ENCODE measurements at places on chromosomes 12 and 14.
A peak's percentile ranks its signal among the peaks of the same experiment; 100 is the strongest.

DNA sequence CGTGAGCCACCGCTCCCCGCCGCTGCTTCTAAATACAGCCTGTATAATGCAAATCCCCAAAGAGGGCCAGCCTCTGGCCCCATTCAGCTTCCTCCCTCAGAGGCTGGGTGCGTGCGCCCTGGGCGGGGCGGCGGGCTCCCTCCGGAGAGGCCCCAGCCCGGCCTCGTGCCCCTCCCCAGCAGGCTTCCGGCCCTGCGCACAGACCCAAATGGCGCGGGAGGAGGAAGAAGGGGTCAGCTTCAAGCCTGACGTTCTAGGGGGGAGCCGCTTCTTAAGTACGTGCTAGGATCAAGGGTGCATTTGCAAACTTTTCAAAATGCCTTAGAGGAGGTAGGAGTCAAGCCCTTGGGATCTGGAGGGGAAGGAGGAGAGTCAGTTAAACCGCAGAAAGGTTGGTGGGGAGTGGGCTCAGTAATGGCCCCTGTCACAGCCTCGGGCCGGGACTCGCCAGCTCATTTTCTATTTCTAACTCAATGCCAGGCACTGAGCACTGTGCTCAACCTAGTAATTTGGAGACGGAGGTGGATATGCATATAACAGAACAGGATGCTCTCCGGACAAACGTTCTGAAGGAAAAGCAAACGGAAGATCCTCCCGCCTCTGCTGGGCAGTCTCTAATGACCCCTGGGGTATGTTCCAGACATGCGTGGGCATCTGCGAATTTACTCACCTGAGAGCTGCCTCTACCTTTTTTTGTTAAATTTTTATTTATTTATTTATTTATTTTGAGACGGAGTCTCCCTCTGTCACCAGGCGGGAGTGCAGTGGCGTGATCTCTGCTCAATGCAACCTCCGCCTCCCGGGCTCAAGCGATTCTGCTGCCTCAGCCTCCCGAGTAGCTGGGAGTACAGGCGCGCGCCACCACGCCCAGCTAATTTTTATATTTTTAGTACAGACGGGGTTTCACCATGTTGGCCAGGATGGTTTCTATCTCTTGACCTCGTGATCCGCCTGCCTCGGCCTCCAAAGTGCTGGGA, 32.3 kb downstream of the NINJ2 start:
- peak; percentile 72 for DNase-seq

GRCh38 chr14:75092698-75093097, 23.3 kb downstream of the ZC2HC1C start:
- DNase-seq = no peak

DNA sequence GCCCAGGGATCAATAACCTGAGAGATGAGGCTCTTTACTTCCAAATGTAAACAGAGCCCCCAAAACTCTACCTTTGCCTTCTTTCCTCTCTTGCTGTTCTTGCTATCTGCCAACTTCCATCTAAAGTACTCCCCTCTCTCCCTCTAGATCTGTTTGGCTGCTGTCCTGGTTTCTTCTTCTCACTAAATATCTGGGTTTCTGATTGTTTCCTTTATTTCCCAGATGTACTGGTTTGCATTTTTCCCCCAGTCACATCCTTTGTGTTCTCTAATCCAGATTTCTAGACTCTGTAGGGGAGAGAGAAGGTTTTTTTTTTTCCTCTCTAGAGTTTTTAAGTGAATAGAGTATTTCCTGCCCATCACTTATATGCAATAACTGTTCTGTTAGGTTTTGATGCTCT, 7.1 kb upstream of the SALL2 start:
- no peak for DNase-seq

DNA sequence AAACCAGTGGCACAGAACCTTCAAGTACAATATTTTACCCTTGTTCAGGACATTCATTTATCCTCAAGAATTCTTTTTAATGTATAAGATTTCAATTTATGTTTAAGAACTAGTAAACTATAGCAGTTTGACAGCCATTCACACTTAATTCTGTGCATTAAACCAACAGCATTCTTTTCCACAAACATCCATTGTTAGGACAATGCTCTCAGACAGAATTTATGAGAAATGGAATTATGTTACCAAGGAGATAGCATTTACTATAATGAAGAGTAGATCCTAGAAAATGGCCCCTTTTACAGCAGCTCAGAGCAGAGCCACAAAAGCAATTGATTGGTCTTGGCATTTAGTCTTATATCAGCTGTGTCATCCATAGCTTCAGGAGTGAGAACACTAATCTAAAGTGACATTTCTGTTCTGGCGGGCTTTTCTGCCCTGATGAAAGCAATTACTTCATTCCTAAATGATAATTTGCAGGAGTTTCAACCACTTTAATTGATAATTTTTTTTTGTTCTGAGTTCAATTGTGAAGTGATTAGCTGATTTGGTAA, 268.9 kb downstream of the NPAS3 start:
- DNase-seq = no peak

GRCh38 chr12:126601184-126602170, 1536.2 kb downstream of the AACS start:
- DNase-seq = no peak

- DNase-seq = no peak
These were observed 10.2 kb upstream of the YARS2 start for GRCh38 chr12:32765906-32766305.

DNA sequence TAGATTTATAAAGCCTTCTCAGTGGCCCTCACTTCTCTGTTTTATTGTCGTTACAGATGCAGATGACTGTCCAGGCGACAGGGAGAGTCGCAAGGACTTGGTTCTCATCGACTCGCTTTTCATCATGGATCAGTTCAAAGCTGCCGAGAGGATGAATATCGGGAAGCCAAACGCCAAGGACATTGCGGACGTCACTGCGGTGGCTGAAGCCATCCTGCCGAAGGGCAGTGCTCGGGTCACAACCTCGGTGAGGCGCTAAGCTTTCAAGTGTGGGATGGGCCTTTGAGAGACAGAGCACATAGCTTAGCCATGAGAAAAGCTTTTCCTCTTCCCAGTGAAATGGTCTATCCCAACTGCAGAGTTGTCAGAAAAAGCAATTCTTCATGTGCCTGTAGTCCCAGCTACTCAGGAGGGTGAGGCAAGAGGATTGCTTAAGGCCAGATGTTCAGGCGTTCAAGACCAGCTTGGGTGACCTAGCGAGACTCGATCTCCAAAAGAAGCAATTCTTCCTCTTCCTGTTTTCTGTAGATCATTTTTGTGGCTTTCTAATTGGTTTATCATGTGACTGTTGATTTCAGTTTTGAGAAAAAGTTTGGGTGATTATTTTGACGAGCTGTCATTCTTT, 56.4 kb downstream of the EP400 start:
- DNase-seq = no peak

GRCh38 chr12:23944067-23944466, 5.4 kb downstream of the SOX5 start:
- no peak for DNase-seq

DNA sequence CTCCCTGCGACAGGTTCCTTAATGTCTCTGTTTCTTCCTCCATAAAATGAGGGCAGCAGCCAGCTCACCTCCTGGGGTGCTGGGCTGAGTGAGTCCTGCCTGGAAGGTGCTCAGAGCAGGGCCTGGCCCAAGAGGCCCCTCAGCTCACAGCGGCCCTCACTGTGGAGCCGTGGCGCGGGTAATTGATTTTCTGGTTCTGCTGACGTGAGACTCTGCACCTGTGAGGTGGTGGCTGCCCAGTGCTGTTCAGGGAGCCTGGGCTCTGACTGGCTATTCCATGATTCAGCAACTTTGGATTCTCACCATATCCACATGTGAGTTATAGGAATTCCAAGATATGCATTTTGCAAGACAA, 266.6 kb downstream of the ADGRD1 start:
- DNase-seq = no peak

- DNase-seq = no peak
These were observed 234.4 kb upstream of the FKBP4 start for GRCh38 chr12:2560356-2560755.

GRCh38 chr12:51374361-51374760, 16.8 kb downstream of the GALNT6 start:
- no peak for DNase-seq

DNA sequence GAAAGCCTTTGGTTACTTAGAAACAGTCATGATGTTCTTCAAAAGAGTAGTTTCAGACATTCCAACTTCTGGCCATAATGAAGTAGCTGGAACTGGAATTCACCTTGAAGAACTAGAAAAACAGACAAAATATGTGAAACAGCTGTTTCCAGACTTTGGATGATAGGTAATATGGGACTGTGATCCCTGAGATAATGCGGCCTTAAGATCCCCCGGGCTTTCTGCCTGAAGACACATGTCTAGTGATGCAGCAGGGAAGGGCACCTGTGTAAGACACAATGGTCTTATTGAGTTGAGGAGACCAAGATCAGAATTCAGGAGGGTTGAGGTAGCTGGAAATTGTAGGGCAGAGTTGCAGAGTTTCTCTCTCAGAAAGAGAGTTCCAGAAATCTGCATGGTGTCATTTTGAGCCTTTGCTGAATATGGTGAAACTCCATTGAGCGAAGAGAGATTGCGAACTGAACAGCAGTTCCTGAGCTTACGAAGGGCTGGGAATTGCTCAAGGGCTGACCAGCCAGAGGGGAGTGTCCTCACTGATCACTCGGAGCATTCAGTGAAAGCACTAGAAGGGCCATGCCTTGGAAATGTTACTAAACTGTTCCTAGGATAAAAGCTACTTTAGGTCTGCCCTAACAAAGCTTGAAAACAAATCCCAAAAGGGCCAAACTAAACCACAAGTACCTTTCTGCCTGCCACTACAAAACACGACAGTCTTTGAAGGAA, 41.7 kb upstream of the FRS2 start:
- DNase-seq = no peak

DNA sequence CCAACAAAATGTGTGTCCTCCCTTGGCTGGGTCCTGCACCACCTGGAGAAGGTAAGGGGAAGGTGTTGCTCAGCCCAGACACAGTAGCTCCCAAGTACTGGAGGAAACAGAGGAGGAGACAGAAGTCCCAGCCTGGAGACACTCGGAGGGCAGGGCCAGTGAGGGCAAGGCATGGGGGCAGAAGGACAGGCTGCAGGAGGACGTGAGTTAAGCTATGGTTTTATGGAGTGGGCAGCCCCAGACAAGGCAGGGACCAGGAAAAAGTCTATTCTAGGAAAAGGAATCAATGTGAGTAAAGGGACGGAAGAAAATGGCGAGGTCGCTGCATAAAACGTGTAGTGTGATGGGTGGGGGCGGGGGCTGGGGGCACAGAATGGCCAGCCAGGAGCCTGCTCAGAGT, 210.1 kb upstream of the DIO3 start:
- no peak for DNase-seq

- no peak for DNase-seq
These were observed 31.3 kb downstream of the CLECL1 start for GRCh38 chr12:9701380-9702154.

DNA sequence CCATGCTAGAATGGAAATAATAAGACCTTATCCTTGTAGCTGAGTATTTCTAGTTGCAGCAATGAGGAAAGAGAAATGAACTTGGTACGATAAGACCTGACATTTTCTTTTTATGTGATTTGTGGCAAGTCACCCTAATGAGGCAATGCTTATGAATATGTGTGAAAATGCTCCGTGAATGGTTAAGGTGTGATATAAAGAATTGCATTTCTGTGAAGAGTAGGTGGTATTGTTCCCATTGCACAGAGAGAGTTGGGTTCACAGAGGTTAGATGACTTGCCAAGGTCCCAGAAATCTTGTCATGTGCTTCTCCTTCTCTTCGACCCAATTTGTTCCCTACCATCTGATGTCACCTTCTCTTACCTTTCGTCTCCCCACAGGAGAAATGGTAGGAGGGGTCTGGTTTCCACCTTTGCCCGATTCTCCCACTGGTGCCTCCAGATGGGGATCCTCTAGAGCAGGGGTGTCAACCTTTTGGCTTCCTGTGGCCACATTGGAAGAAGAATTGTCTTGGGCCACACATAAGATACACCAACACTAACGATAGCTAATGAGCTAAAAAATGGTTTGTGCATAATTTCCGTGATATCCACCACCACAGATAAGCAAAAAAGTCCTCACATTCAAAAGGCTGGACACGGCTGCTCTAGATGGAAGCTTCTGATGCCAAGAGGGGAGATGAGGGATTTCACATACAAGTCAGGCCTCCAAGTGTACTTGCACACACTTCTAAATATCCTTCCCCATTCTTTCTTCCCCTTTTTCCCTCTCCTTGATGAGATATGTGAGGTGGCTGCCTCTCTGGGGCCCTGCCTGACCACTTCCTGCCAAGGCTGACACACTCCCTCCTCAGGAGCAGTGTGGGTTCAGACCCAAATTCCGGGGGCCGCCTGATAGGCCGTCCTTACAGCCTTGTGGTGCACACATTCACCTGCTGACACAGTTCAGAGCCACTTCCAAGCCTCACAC, 96.1 kb downstream of the PLXNC1 start:
- DNase-seq = peak; percentile 42

DNA sequence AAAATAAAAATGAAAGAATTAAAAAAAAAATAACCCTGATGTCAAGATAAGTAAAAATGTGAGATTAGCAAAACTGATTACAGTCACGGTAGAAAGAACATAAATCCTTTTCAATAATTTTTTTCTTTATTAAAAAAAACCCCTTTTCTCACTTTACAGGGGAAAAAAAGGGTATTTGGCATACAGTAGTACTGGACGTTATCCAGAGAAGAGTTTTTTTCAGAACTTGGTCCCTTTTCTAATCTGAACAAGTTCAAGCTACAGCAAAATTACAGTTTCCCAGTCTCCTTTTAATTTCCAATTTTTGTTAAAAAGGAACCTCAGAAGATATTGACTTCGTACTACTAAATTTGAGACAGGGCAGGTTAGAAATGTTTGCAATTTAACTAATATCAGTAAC, 134.7 kb upstream of the DCN start:
- DNase-seq = no peak

DNA sequence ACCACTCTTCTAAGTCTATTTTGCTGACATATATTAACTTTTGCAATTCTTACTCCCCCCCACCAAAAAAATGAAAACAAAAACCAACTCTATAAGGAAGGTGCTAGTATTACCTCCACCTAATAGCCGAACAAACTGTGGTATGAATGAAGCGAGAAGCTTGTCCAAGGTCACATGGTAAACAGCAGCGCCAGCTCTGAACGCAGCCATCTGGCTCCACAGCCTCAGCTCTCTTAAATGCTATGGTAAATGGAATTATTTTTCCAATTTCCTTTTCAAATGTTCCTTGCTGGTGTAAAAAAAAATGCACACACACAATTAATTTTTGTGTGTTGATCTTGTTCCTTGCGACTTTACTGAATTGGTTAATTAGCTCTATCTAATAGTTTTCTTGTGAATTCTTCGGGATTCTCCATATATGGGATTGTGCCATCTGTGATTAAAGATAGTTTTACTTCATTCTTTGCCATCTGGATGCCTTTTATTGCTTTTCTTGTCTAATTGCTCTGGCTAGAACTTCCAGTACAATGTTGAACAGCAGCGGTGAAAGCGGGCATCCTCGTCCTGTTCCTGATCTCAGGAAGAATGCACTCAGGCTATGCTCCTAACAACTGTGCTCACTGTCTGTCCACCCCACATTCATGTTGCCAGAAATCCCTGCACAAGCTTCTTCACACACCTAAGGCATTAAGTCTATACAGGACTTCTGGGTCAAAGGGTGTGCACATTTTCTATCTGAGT, 10.7 kb upstream of the C12orf76 start:
- no peak for DNase-seq

- no peak for DNase-seq
These were observed 7.0 kb downstream of the NKX2-1 start for GRCh38 chr14:36513012-36513420.
